ENCODE measurements at places on chromosomes 11 and 22.

GRCh38 chr11:72704028-72704782, 30.0 kb upstream of the PDE2A start:
- no peak for DNase-seq

DNA sequence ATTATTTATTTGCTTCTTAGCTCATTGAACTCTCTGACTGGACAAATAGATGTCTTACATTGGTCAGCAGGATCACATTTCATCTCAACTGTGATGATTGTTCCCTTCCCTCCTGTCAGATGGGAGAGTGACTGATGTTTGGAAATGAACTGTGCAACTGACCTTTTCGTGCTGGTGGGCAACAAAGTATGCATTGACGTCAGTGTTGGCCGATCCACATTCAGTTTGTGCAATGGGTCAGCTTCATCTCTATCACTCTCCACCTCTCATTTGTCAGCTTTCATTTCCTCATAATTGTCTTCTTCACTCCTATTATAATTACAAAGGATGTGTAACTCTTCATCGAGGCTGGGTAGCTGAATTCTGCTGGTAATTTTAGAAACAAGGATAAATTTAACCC, 71.3 kb downstream of the PPP2R1B start:
- no peak for DNase-seq

GRCh38 chr11:118900535-118901384, 17.1 kb downstream of the CXCR5 start:
- DNase-seq: no peak

GRCh38 chr11:107136892-107137291, 118.6 kb upstream of the GUCY1A2 start:
- no peak for DNase-seq

GRCh38 chr11:76269661-76270261, 63.5 kb upstream of the WNT11 start:
- no peak for DNase-seq

DNA sequence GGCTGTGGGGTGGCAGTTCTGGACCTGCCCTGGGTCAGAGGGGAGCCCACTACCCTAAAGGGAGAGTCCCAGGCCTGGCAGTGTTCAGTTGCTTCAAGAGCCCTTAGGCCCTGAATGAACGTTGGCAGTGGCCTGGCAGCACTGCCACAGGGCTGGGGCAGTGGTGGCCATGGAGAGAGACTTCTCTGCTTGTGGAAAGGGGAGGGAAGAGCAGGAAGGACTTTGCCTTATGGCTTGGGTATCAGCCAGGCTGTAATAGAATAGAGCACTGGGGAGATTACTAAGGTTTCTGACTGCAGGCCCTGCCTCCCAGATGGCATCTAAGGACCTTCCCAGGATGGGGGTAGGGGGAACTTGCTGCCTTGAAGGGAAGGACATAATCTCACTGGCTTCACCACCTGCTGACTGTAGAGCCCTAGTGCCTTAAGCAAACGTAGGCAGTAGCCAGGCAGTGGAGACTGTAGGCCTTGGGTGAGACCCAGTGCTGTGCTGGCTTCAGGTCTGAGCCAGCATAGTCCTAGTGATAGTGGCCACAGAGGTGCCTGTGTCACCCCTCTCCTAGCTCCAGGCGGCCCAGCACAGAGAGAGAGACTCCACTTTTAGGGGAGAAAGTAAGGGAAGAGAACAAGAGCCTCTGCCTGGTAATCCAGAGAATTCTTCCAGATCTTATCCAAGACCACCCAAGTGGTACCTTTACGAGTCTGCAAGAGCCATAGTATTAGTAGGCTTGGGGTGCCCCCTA, 27.6 kb downstream of the PLA2G6 start:
- DNase-seq: no peak

DNA sequence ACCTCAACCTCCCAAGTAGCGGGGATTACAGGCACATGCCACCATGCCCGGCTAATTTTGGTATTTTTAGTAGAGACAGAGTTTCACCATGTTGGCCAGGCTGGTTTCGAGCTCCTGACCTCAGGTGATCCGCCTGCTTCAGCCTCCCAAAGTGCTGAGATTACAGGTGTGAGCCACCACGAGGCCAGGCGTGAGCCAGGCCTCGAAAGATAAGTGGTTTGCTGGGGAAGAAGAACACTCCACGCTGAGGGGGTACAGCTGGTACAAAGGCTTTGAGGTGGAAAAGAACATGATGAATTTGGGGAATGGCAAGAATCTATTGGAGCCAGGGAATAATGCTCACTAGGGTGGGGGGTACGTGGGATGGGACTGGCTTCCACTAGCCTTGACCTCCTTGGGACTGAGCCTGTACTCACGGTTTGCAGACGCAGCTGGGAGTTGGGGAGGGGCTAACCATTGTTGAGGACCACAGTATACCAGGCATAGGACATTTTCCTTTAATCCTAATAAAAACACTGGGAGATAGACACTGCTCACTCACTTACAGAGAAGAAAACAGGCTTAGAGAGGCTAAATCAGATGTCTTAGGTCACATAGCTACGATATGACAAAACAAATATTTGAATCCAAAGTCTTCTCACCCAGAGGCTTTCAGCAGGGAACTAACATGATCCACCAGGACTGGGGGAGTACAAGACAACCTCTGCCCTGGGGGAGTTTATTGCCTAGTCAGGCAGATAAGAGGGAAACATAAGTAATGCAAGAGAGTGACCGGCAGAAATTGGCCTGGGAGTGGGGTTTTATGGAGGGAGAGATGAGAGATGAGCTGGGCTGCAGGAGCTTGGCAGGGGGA, 4.9 kb downstream of the SLCO2B1 start:
- DNase-seq: no peak

- no peak for DNase-seq
Observed at GRCh38 chr22:44186737-44187136, 6.0 kb downstream of the PARVG start.

- DNase-seq: no peak
Observed at GRCh38 chr22:32317524-32317923, 40.1 kb upstream of the RFPL3 start.

- no peak for DNase-seq
Observed at GRCh38 chr22:23072911-23073491, 2.7 kb downstream of the GNAZ start.

DNA sequence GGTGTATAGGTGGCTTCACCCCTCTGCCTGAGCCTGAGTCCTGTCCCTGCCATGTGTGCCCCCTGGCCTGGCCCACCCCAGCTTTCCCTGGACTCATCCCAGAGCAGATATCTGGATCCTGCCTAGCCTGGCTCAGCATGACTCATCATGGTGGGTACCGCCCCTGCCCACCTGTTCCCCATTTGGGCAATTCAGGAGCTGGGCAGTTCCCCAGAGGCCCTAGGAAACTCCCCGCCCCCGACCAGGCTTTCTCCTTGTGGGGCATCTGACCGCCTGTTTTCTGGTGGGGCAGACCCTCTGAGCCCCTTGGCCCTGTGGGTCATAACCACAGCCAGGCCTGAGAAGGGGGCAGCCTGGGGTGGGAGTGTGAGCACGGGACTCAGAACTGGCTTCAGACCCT, 4.4 kb downstream of the TSPO start:
- DNase-seq: no peak

DNA sequence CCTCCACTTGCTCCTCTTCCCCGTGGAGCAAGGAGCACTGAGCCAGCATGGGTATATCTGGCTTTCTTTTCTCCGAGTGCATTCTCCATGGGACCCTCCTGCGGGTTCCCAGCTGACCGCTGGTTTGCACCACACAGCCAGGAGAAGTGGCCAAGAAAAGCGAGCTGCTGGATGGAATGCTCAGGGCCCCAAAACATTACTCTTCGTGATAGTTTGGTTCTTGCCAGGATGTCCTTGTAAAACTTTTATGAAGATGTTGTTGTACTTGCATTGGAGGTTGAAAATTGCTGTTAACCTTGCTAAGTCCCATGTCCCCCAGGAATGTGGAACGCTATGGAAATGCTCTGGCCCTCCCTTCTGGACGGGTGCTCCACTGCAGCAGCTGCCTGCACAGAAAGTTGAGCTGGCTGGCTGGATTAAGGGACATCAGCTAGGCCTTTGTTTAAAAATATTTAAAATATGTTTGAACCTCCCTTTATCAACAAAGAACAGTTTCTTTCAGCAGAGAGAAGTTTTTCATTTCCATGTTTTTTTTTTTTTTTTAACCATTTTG, 68.7 kb downstream of the ZNRF3 start:
- no peak for DNase-seq

DNA sequence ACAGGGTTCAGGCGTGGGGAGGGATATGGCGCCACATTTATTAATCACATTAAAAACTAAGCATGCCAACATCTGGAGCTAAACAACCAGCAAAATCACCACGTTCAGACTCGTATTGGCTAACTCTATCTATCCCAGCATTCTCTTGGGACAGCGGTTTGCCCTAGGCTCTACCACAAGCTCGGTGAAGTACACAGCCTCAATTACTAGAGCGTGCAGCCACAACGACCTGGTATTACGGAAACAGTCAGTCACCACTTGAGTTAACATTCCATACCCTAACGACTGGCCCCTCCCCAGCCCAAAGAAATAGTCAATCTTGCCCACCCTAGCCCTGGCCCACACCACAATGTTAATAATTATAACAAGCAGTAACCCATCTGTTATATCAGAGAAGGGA, 32.1 kb downstream of the APOL5 start:
- DNase-seq: no peak

GRCh38 chr22:42608136-42608822, 6.4 kb downstream of the POLDIP3 start:
- no peak for DNase-seq

DNA sequence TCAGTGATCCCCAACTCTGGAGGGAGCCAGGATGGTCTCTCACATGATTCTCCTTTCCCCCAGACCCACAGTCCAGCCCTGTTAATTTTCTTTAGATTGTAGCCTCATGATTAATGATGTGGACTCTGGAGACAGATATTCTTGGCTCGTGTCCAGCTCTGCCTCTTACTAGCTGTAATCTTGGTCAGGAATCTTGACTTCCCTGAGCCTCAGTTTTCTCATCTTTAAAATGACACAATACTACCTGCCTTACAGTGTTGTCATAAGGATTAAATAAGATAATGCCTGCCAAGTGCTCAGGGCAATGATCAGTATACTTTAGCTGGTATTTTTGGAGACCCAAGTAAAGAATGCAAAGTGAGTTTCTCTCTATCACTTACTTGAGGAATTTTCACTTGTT, 60.0 kb downstream of the SPECC1L start:
- DNase-seq: no peak

- DNase-seq: no peak
Observed at GRCh38 chr22:50220603-50221409, 20.0 kb downstream of the SELENOO start.

GRCh38 chr11:66084821-66085475, 14.9 kb downstream of the PACS1 start:
- DNase-seq: no peak

- DNase-seq: no peak
Observed at GRCh38 chr22:17774206-17774925, at the start of gene BID. Gene BID (minus strand): TSS chr22:17774469. CDS start chr22:17750116, 24,353 bp downstream.

DNA sequence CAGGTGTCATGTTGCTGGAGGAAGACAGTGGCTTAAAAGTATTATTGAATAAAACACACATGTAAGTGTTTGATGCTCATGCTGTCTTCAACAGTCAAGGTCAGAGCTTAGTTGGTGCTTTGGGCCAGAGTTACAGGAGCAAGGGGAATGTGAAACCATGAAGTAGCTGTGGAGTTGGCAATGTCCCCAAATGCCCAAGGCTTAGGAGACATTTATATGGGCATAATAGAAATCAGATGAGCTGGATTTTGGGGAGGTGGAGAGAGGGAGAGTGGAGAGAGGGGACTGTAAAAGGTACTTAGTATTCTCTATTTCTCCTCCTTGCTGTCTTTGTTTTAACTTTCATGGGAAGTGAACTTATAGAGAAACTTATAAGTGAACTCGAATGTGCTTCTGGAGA, 407.8 kb downstream of the ETS1 start:
- DNase-seq: no peak

- no peak for DNase-seq
Observed at GRCh38 chr11:17989306-17989705, 23.5 kb downstream of the SERGEF start.

- DNase-seq: no peak
Observed at GRCh38 chr11:45294499-45294898, 8.4 kb upstream of the SYT13 start.

DNA sequence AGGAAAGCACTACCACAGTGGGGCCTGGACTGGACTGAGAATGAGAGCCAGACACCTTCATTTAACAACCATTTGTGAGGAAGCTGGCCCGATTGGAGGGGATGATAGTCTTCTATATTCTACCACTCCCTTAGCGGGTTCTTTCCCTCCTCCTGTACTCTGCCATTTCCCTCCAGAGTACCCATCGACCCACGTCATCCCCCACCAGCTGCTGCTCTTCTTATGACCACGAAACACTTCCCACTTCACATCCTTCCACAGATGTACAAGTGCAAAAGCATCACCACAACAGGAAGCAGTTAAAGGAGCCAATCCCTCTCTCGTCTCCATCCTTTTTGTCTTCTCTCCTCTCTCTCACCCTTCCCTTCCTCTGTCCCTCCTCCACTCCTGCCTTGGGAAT, 18.0 kb upstream of the UBASH3B start:
- DNase-seq: no peak

DNA sequence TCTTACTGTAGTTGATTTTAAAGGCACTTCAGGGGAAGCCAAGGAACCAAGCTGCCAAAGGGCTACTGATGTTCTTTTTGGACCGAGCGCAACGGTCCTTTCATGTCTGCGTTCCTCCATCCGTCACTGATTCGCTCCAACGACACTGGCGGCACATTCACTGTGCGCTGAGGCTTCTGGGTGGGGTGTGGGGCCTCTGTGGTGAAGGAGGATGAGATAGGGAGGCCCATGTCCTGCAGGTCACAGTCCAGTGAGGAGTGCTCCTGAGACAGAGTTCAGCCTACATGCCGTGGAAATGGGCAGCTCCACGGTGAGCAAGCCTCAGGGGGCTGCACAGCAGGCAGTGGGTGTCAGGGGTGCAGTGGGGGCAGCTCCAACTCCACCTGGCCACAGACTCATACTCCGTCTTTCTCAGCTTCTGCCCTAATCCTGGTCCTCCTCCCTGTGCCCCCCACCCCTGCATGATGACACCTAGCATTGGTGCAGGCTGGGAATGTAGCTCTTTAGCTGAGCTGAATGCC, 87.8 kb upstream of the SHANK2 start:
- no peak for DNase-seq

- DNase-seq: no peak
Observed at GRCh38 chr11:35090125-35090524, 48.8 kb upstream of the CD44 start.

DNA sequence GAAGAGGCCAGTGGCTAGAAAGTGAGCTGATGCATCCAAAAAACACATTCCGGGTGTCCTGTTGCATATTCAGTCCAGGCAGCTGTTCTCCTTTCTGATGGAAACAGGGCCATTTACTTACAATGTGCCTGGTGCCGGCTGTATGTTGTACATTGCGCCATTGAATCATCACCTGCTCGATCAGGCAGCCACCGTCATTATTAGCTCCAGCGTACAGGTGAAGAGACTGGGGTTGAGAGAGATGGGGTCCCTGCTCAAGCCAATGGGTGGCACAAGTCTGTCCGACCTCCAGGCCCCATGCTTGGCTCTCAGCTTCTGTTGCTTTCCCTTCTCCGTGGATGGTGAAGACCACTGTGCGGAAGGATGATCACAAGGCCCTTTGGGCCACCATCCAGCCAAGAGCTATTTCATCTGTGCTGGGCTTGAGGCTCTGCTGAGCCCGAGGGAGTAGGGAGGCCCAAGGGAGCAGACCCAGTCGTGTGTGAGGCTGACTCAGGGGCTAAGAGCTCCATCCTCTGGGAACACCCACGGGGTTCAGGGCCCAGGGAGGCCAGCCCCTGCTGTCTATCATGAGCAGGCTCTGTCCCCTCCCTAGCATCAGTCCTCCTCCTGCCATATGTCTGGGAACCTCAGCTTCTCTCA, 20.7 kb upstream of the EMID1 start:
- no peak for DNase-seq

- DNase-seq: no peak
Observed at GRCh38 chr22:44109416-44109815, 71.3 kb upstream of the PARVG start.

- DNase-seq: no peak
Observed at GRCh38 chr11:75334976-75335375, 16.5 kb downstream of the ARRB1 start.
